Activated T-helper 2 cell treated with anti-CD3 and anti-CD28 coated beads, Interferon-gamma antibody, Interleukin-2, Interleukin-4, amounts not matched to agents 10 μg/mL and 5 μg/mL and 100 μg/mL, durations not matched to agents 14 hours and 24 hours and 36 hours (primary cell): ENCODE measurements at places on chromosomes 3 and 15.

DNA sequence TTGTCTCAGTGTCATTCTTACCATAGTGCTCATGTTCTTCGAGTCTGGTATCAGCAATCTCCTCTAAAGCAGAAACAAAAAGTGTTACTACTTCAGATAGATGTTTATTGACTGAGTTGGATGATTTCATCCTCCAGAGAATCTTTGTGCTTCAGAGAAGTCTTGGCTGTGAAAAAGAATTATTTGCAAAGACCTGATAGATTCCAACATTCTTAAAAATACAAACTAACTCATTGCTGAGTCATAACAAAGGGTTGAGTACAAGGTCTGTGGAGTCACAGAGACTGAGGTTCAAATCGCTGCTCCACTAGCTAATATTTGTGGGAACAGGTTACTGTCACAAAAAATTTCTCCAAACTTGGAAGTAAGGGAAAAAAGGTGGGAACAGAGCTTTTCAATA lies 9.0 kb upstream of the STRIT1 start:
- no peaks in the 10 kb centered on the region for H3K36me3 ChIP-seq
- H3K4me1 ChIP-seq = no peaks in the 10 kb centered on the region
- DNase-seq = no peak
- H3K27me3 ChIP-seq = no peaks in the 10 kb centered on the region
- H3K4me3 ChIP-seq = no peak overlapping the region

DNA sequence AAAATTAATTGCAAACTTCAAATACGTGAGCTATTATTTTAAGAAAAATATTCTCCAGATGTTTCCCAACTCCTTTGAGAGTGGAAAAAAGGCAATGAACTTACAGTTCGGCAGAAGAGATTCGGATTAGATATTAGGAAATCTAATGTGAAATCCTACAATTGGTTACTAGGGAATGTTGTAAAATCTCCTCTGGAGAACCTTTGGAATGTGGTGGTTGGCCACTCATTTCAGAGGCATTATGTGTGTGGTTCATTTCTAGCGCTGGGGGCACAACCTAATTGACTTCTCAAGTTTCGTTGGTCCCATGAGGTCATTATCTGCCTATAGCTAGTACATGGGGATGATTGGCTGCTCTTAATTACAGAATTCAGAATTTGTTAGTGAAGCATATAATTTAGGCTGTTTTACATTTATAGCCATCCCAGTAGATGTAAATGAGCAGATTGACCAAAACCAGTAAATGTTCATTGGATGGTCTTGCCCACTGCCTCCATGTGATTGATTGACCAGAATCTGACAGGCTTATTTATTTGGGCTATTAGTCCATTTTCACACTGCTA lies 34.6 kb upstream of the CMSS1 start:
- DNase-seq = no peak
- H3K36me3 ChIP-seq = no peaks in the 10 kb centered on the region
- peaks cover 42% of the 10 kb centered on the region for H3K27me3 ChIP-seq
- no peak overlapping the region for H3K4me3 ChIP-seq

- H3K36me3 ChIP-seq = peaks cover 16% of the 10 kb centered on the region
- peaks cover 19% of the 10 kb centered on the region for H3K4me1 ChIP-seq
- H3K27ac ChIP-seq = peak overlapping the region; percentile 69
- H3K4me3 ChIP-seq = no peak overlapping the region
These were observed 55.9 kb downstream of the PGPEP1L start for GRCh38 chr15:98951493-98952320.

GRCh38 chr3:33099109-33099645 lies 2.2 kb upstream of the GLB1 start:
- peaks cover 11% of the 10 kb centered on the region for H3K4me1 ChIP-seq
- no peak overlapping the region for H3K4me3 ChIP-seq

- H3K4me1 ChIP-seq = peaks cover 8% of the 10 kb centered on the region
- H3K27me3 ChIP-seq = peaks cover 11% of the 10 kb centered on the region
- no peak overlapping the region for H3K4me3 ChIP-seq
- no peaks in the 10 kb centered on the region for H3K36me3 ChIP-seq
- DNase-seq = no peak
These were observed 129.0 kb downstream of the MYLK start for GRCh38 chr3:123755085-123755484.

- H3K27me3 ChIP-seq = peaks cover 6% of the 10 kb centered on the region
- no peak overlapping the region for H3K4me3 ChIP-seq
- H3K36me3 ChIP-seq = no peaks in the 10 kb centered on the region
- DNase-seq = no peak
- no peak overlapping the region for H3K27ac ChIP-seq
- H3K4me1 ChIP-seq = no peaks in the 10 kb centered on the region
These were observed 122.9 kb upstream of the PTPRG start for GRCh38 chr3:61438253-61439121.

DNA sequence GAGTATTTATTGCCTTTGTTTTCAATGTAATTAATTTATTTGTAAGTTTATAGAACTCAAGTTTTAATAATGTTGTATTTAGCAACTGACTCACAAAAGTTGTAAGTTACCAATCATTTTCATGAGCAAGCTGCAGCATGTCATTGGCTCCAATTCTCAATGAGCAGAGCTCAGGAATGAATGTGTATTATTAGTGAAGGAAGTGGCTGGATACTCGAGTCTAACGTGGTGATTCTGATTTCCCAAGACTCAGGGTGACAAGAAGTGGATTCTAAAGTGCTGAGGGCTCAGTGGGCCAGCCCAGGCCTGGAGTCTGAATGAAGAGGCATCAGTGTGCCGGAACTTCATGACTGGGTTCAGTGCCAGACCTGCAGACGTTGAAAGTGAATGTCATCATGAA lies 39.6 kb downstream of the CLDN11 start:
- H3K36me3 ChIP-seq = no peaks in the 10 kb centered on the region
- DNase-seq = no peak
- H3K27me3 ChIP-seq = peaks cover 28% of the 10 kb centered on the region
- H3K4me3 ChIP-seq = no peak overlapping the region
- H3K27ac ChIP-seq = no peak overlapping the region
- H3K4me1 ChIP-seq = peaks cover 1% of the 10 kb centered on the region

GRCh38 chr15:35842631-35843030 lies 296.7 kb upstream of the DPH6 start:
- no peaks in the 10 kb centered on the region for H3K36me3 ChIP-seq
- H3K27ac ChIP-seq = no peak overlapping the region
- no peaks in the 10 kb centered on the region for H3K4me1 ChIP-seq
- no peaks in the 10 kb centered on the region for H3K27me3 ChIP-seq

DNA sequence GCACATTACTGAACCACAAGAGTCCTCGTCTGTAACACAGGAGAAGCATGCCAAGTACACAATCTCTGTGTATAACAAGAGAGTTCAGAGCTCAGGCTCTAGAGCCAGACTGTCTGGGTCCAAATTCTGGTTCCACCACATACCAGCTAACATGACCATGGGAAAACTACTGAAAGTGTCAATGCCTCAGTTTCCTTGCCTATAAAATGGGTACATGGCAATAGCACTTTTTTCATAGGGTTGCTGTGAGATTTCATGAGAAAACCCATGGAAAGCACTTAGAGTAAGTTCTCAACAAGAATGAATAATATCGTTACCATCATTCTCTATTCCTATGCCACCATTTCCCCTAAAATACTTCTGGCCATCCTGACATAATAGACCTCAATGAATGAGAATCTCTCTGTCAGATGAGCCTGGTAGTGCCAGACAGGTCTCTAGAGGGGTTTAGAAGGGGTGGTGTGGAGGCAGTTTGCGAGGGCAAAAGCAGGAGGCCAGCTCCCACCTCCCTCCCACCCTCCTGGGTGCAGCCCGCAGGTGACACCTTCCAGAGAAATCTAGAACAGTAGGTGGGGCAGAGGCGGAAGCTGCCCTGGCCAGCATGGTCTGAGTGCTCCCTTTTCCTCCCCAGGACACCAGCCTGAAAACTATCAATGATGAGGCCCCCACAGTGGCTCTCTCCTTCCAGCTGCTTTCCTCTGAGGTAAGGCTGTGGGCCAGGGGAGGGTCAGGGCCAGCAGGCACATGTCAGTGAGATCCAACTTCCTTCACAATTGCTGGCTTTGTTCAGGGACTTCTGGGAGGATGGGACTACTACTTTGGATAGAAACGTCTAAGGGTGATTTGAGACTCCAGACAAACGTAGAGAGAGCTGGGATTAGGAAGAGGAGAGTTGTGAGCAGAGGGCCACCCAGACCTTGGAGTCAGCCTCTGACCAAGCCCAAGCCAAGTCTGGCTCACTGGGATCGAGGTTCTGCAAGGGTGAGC lies 45.3 kb downstream of the CCDC33 start:
- DNase-seq = no peak
- H3K27me3 ChIP-seq = peaks cover 11% of the 10 kb centered on the region
- no peaks in the 10 kb centered on the region for H3K4me1 ChIP-seq
- no peak overlapping the region for H3K4me3 ChIP-seq

DNA sequence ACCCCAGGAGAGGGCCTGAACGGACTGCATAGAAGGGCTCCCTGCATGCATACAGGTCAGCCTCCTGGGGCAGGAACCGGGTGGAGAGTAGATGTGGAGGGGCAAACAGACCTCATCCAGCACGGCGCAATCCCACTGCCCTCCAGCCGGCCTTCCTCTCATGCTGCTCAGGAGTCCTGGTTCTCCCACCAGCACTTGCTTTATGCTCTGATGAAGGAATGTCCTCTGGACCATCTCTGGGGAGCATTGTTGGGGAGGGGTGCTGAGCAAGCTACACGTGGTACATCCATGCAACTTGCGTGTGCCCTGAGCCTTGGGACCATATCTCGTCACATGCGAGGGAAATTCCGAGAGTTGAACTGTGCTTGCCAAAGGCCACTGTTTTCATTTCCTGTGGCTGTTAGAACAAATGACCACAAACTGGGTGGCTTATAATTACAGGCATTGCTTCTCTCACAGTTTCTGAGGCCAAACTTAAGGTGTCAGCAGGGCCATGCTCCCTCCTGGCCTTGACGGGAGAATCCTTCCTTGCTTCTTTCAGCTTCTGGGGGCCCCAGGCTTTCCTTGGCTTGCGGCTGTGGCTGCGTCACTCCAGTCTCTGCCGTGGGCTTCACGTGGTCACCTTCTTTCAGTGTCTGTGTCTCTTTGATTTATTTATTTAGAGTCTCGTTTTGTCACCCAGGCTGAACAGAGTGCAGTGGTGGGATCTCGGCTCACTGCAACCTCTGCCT lies 12.2 kb downstream of the SELENOS start:
- peaks cover 4% of the 10 kb centered on the region for H3K27me3 ChIP-seq
- H3K36me3 ChIP-seq = peaks cover 14% of the 10 kb centered on the region
- no peak overlapping the region for H3K4me3 ChIP-seq
- H3K4me1 ChIP-seq = peaks cover 6% of the 10 kb centered on the region
- no peak for DNase-seq

DNA sequence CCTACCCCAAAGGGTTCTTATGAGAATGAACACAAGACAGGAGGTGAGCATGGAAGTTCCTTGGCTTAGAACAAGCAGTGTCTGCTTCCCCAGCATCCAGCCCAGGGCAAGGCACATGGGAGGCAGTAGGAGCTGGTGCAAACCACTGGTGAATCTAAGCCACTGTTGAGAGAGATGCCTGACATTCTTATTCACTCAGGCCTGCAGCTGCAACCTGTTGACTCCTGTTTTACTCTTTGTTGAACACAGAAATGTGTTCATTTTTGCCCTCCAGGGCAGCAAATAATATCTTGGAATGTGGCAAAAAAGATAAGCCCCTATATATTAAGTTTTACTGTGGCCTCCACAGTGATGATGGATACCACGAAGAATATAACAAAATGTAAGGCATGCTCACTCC lies 8.9 kb upstream of the PAK6 start:
- H3K36me3 ChIP-seq = peaks cover 22% of the 10 kb centered on the region
- no peak overlapping the region for H3K27ac ChIP-seq
- H3K4me1 ChIP-seq = peaks cover 12% of the 10 kb centered on the region
- H3K27me3 ChIP-seq = no peaks in the 10 kb centered on the region

GRCh38 chr3:126113733-126114442 lies 30.0 kb upstream of the SLC41A3 start:
- no peaks in the 10 kb centered on the region for H3K27me3 ChIP-seq
- no peak overlapping the region for H3K27ac ChIP-seq
- no peaks in the 10 kb centered on the region for H3K4me1 ChIP-seq
- no peaks in the 10 kb centered on the region for H3K36me3 ChIP-seq

GRCh38 chr3:21938267-21938681 lies 187.3 kb upstream of the ZNF385D start:
- no peak for DNase-seq
- H3K36me3 ChIP-seq = no peaks in the 10 kb centered on the region
- no peaks in the 10 kb centered on the region for H3K27me3 ChIP-seq
- no peaks in the 10 kb centered on the region for H3K4me1 ChIP-seq
- no peak overlapping the region for H3K27ac ChIP-seq

DNA sequence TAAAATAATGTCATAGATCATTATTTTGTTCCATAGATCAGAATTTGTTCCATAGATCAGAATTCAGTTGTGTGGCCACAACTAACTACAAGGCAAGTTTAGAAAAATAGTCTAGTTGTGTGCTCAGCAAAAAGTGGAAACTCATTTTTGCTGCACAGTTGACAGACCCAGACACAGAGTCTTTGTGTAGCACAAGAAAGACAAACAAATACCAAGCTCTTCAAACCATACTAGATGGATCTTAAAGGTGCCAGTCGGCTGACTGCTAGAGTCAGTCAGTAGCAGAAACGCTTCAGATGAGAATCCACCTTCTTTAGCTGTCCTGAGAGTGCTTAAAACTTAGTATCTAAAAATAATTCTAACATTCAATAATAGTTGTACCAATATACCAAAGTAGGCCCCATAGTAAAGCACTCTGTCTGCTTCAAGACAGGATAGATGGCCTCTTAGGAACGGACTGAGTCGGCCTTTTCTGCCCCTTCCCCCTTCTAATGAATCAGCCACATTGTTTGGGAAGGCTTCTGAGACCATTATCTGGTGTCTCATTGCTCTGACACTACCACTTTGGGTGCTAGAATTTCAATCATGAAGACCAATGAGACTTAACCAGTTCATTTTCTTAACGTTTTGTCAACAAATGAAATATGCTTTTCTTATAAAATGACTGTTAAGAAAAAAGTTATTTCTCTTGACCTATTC lies 27.7 kb upstream of the SLC4A7 start:
- no peak overlapping the region for H3K4me3 ChIP-seq
- no peak for DNase-seq
- no peaks in the 10 kb centered on the region for H3K4me1 ChIP-seq

DNA sequence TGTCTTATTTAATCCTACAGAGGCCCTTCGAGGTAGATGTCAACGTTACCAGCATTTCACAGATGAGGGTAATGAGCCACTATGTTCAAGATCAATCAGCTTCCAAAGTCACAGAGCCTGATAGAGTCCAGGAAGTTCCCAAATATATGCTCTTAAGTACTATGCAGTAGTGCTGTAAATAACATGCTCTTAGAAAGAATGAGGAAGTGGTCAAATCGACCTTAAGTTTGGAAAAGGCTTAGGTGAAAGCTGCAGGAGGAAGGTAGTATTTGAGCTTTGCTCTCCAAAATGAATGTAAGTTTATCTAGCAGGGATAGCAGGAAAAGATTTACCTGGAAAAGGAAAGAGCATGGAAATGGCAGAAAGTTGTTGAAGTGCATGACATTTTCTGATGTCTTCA lies 234.0 kb downstream of the RBMS3 start:
- H3K27ac ChIP-seq = no peak overlapping the region
- no peak for DNase-seq
- H3K4me1 ChIP-seq = peaks cover 3% of the 10 kb centered on the region
- H3K4me3 ChIP-seq = no peak overlapping the region

- peaks cover 58% of the 10 kb centered on the region for H3K27me3 ChIP-seq
- H3K27ac ChIP-seq = no peak overlapping the region
- peak; percentile 61 for DNase-seq
- H3K4me3 ChIP-seq = peak overlapping the region; percentile 71
- H3K36me3 ChIP-seq = no peaks in the 10 kb centered on the region
These were observed 4.5 kb upstream of the GATA2 start for GRCh38 chr3:128497305-128498126.
